ENCODE measurements at places on chromosomes 12 and 14.

GRCh38 chr14:104291123-104292000 is 153.0 kb downstream of the KIF26A start:
- no peak for DNase-seq

- no peak for DNase-seq
These were observed 80.6 kb upstream of the DICER1 start for GRCh38 chr14:95237958-95238340.

GRCh38 chr12:31578632-31579031 is 12.3 kb downstream of the DENND5B start:
- peak; percentile 68 for DNase-seq

DNA sequence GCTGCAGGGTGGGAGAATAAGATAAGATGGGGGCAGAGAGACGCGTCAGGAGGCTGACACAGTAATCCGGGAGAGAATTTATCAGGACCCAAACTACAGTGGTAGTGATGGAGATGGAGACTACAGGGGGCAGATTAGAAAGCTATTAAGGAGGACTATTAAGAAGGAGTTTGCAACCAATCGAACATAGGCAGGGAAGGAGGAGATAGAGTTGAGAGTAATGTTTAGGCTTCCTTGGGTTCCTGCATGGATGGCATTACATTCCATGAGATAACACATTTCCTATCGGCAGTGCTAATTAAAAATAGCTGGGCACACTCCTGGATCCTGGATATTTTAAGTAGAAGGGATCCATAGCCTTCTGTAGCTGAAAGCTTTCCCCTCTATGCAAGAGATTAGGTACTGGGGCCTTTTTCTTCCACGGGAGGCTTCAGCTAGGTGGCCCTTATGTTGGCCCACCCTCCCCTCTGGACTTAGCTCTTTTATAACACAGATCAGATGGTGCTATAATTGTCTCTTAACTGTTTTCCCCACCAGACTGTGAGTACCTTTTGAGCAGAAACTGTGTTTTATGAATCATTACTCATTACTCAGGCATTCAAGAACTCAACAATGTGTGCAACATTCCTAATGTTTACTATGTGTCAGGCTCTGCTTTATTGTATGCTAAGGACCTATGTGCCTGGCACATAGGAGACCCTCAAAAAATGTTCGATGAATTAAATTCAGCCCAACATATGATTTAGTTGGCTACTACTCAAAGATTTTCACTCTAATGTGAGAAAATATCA is 113.0 kb downstream of the RMST start:
- DNase-seq = no peak

Data from fibroblast of skin of right quadriceps (primary cell).